Stimulated activated CD4-positive, alpha-beta T cell treated with anti-CD3 and anti-CD28 coated beads, Interleukin-1b, Interleukin-23, amount 100 ng/mL, for 24 hours (primary cell): ENCODE measurements at places on chromosomes 5 and 9.

DNA sequence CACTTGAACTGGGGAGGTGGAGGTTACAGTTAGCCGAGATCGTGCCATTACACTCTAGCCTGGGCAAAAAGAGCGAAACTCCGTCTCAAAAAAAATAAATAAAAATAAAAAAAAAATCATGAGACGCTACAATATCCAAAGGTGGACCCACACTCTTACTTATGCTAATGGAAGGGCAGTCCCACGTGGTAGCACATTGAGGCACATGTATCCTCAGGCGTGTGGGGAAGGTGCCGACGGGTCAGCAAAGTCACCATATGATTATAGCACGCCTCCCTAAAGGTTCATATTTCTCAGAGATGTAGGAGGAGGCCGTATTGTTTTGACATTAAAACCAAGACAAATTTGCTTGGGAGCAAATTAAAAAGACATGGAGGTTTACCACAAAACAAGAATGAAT lies 201.6 kb downstream of the LRRC70 start:
- no peak for DNase-seq

- no peak for DNase-seq
Observed at GRCh38 chr9:108347463-108348188, 508.2 kb downstream of the ACTL7B start.

GRCh38 chr9:105608721-105609598 lies 51.0 kb downstream of the FKTN start:
- DNase-seq, result no peak

DNA sequence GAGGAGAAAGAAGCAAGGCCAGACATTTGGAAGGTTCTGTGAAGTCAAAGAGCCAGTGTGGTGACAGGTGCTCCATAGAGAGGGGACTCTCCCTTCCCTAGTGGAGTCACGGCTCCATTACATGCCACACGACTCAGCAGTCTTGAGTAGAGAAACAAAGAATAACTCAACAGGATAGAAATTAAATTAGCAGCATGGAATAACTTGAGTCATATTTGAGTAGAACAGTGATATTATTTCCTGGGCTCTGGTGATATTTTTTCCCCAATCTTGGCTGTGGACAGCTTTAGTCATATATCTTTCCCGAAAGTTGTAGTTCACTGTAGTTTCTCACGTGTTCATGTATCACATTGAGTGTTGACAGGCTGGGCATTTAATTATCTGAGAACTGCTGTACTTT lies 149.7 kb upstream of the EFNA5 start:
- DNase-seq, result no peak

DNA sequence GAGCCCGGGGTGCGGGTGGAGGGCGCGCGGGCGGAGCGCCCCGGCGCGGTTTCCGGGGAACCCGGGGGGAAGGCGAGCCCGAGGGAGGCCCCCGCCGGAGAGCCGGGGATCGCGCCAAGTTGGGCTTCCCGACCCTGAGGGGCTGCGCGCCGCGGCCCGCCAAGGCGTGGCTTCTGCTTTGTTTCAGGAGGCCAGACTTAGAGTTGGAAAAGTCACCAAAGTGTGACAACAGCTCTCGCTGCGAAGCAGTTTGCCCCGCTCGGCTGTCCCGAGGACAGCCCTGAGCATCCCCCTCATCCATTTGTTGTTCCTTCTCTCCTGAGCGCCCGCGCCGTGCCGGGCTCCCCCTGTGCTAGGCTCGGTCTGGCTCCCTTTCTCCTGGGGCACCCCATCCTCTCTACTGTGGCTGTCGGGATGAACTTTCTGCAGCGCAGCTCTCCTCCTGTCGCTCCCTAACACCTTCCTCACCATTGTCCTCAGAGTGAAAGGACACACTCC lies 410 bp downstream of the GLIPR2 start:
- no peak for DNase-seq

- no peak for DNase-seq
Observed at GRCh38 chr5:14842117-14842516, 29.5 kb downstream of the ANKH start.

DNA sequence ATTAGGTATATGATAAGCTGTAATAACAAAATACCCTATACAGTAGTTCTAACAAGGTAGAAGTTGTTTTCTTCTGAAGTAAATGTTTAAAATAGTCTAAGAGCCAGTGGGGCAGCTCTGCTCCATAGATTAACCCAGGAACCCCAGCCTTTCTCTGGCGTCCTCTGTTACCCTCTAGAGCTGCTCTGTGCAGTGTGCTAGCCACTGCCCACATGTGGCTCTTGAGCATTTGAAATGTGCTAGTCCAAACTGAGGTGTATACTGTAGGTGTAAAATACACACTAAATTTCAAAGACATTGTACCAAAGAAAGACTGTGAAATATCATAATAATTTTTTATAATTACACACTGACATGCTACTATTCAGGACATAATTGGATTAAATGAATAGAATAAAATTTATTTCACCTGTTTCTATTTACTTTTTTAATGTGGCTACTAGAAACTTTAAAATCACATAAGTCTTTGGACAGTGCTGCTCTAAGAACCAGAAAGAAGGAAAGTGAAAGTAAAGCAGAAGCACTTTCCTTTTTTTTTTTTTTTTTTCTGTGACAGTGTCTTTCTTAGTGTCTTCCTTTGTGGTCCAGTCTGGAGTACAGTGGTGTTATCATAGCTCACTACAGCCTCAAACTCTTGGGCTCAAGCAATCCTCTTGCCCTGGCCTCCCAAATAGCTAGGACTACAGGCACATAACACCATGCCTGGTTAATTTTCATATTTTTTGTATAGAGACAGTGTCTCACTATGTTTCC lies 39.3 kb downstream of the RAI14 start:
- DNase-seq, result no peak

GRCh38 chr9:30116673-30117217 lies 2267.7 kb upstream of the ACO1 start:
- no peak for DNase-seq

DNA sequence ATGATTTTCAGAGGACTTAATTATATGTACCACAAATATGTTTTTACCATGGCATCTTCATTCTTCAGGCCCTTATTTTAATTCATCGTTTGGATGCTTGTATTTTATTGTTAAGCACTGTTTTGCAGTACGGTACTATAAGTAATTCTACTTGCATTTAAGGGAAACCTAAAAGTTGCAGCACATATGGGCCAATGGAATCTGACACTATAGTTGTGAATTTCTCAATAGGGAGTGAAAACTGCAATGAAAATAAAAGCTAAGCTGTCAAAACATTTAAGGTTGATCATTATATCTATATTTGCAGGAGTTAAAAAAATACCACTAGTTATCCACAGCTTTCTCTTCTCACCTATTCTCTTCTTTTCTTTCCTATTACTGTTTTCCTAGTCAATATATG lies 1071.8 kb downstream of the MAT2B start:
- DNase-seq, result no peak

DNA sequence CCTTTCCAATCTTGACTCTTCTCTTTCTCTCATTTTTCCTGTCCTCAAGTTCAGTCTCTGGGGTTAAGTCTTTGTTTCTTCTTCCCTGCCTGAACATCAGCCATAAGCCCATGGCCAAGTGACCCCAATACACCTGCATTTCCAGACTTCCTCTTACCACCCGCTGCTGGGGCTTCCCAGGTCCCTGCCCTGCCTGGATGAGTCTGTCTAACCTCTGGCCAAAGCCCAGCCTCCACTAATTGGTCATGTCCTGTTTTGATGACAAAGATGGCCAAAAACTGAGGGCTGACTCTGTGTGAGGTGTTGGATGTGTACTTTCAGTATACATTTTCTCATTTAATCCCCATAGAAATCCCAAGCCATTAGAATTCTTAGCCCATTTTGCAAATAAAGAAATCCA lies 47.3 kb downstream of the SH3TC2 start:
- DNase-seq, result no peak

DNA sequence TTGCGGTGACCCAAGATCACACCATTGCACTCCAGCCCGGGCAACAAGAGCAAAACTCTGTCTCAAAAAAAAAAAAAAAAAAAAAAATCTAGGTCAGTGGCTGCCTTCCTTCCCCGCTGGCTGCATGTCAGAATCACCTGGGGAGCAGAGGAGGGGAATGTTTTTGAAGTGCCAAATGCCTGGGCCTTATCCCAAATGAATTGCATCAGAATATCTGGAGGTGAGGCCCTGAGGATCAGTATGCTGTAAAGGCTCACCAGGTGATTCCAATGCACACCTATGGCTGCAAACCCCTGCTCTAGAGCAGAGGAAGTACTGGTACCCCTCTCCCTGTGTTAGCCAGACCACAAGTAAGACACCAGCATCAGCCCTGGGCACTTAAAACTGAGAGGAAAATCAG lies 44.7 kb upstream of the GABRP start:
- DNase-seq, result no peak

- no peak for DNase-seq
Observed at GRCh38 chr5:156758011-156758791, 91.9 kb upstream of the PPP1R2B start.

GRCh38 chr5:58330781-58331180 lies 129.1 kb downstream of the PLK2 start:
- DNase-seq, result no peak

GRCh38 chr5:147092044-147092443 lies 142.8 kb upstream of the STK32A start:
- DNase-seq, result no peak

DNA sequence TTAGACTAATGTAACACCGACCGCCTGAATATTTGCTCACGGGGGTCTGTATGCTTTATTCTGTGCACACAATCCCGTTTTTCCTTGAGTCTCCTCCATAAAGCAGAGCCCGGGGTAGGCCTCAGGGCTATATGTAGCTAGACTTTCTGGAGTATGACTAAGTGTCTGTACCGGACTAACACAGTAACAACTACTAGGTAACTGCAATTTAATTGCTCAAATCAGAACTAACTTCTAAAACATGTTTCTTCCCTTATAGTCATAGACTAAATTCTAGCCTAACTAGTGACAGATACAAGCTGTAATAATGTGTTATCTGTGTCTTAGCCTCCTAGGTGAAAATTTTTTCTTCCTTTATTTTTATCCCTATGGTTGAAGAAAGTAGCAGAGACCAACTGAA lies 2.1 kb downstream of the REEP5 start:
- no peak for DNase-seq

DNA sequence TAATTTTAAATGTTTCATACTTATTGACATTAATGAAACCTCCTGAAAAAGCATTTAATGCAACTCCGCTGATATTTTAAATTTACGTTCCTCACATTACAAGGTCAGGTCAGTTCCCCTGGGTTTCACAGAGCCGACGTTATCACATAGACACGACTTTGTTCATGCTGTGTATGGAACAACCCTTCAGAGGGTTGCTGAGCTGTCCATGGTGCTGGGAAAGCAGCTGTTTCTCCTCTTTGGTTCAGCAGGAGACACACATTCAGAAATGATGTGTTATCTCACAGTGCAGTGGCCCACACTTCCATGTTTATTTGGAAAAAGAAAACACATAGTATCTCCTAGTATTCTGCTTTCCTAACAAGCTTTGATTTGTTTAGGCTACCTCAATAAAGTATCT lies 53.5 kb downstream of the PPP2R2B start:
- no peak for DNase-seq
